Activated CD8-positive, alpha-beta T cell treated with anti-CD3 and anti-CD28 coated beads, Interleukin-2, amount 10 ng/mL, durations not matched to agents 7 days and 5 days (primary cell): ENCODE measurements at places on chromosomes 2 and 18.
A peak's percentile ranks its signal among the peaks of the same experiment; 100 is the strongest.

- DNase-seq: no peak
Measured at GRCh38 chr2:195596840-195597239, 60.2 kb upstream of the SLC39A10 start.

DNA sequence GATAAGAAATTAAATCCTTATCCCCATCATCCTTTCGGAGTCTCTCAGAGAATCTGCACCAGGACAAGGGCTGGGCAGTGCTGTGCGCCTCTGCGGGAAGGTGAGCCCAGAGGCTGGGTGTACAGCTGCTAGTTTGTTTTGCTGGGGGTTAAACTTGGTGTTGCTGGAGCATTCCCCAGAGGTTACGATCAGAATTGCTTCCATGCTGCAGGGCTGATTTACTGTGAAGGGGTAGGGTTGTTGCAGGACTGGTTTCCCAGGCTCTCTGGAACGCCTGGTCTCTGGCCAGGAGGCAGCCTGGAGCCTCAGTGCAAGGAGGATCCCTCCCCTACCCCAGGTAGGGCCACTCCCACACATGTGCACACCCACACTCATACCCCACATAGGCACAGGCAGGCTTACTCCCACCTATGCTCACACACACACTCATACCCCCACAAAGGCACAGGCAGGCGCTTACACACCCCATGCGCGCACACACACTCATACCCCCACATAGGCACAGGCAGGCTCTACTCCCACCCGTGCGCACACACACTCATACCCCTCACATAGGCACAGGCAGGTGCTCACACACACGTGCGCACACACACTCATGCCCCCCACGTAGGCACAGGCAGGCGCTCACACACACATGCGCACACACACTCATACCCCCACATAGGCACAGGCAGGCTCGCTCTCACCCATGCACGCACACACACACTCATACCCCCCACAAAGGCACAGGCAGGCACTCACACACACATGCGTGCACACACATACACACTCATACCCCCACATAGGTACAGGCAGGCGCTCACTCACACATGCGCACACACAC, 11.3 kb downstream of the CNNM4 start:
- DNase-seq: no peak

DNA sequence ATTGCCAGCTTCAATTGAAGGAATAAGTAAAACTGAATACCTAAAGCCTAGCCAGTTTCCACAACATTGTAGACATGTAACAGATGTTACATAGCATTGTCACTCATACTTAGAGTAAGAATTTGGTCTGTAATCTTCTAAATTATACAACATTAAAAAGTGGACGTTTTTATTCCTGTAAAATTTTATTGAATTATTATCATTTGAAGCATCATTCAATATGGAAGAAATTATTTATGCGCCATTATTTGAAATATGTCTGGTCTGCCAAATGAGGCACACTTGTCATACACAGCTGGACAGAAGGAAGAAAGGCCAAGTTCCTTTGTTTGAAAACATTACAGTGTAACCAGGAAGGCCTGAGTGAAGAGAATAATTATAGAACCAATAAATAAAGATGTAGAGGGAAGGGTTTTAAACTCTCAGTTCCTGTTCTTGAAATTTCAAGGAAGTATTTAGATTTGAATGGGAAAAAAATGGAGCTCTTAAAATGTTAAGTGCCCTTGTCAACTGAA, 575.5 kb downstream of the LRRTM4 start:
- no peak for DNase-seq

GRCh38 chr2:25620077-25620476, 53.3 kb downstream of the DTNB start:
- no peak for DNase-seq

- DNase-seq: peak; percentile 21
Measured at GRCh38 chr2:88451811-88452564, 505 bp downstream of the FOXI3 start.

DNA sequence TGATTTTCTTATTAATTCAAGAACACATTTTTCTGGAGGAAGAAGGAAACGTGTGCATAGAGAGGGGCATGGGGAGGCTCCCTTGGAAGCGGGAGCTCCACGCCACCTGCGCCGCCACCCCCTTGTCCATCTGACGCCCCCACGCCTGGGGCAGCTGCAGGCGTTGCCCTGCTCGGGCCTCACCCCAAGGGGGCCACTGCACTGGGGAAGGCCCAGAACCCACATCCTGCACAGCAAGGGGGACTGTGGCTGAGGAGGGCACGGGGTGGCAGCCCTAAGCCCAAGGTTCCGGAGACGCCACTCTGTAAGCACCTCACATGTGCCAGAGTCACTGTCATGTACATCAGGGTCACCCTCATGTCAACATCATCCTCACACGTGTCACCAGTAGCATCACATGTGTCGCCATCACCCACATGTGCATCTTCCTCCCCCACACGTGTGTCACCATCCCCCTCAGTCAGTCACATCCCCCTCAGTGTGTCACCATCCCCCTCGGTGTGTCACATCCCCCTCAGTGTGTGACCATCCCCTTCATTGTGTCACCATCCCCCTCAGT, 486.7 kb upstream of the SALL3 start:
- DNase-seq: peak; percentile 27

- no peak for DNase-seq
Measured at GRCh38 chr2:44005846-44006245, 10.1 kb upstream of the LRPPRC start.

DNA sequence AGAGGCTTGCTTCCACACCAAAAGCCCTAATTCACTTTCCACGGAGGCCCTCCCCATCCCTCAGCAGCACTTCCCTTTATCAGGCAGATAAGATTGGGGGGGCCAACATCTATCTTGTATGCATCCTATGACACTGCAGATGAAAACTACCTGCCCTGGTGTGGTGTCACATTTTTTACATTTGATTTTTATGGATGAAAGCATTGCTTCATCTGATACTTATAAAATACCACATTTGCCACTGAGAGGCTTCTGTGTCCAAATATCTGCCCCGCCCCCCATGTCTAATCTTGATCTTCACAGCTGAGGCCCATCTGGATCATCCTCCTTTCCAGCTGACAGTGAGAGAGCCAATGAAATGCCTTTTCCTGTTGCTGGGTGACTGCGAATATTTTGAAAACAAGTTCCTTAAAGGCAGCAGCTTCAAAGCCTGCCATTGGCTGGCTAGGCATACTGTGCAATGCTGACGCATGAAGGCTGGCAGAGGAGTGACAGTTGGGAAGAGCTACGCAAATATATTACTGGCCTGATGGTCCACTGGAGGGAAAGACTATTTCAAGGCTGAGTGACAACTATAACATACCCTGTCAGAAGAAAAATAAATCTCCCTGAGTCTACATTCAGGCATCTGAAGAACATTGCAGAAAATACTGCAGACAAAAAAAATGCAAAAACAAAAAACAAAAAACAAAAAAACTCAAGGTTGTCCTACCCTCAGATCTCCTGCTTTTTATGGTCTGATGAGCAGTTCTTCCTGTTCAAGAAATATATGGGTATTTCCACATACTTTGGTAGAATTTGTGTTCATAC, 318.7 kb downstream of the PDE11A start:
- DNase-seq: no peak

DNA sequence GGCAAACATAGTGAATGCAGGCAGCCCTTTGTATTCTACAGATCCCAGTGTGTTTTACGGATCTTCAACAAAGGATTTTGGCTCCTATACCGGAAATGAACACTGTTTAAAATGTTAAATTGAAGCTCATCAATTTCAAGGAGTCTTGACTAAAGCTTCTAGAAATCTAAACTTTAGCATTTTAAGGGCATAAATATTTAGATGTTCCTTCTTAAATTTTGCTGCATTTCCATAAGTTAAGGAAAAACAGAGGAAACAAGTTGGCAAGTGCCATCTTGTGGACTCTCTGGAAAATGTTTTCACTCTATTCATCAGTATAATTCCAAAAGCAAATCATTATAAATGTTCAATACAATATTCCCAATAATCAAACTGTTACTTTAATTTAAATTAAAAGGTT, 19.6 kb downstream of the CHN1 start:
- no peak for DNase-seq

GRCh38 chr18:34921811-34922385, 119.3 kb upstream of the MAPRE2 start:
- DNase-seq: no peak

DNA sequence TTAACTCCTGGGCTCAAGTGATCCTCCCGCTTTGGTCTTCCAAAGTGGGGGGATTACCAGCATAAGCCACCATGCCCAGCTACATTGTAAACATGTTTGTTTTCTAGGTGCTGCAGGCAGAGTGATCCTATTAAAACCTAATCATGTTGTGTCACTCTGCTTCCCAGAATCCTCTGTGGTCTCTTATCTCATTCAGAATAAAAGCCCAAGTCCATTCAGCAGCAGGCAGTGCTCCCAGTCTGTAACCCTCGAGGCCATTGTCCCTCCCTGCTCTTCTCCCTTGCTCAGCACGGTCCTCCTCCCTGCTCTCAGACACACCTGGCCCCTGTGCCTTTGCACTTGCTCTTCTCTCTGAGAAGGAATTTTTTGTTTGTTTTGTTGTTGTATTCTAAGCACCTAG, 11.1 kb upstream of the CABYR start:
- no peak for DNase-seq

GRCh38 chr2:70789304-70790135, 923 bp downstream of the FIGLA start:
- DNase-seq: peak; percentile 79

GRCh38 chr18:47990981-47991380, 60.5 kb upstream of the SMAD2 start:
- DNase-seq: no peak

DNA sequence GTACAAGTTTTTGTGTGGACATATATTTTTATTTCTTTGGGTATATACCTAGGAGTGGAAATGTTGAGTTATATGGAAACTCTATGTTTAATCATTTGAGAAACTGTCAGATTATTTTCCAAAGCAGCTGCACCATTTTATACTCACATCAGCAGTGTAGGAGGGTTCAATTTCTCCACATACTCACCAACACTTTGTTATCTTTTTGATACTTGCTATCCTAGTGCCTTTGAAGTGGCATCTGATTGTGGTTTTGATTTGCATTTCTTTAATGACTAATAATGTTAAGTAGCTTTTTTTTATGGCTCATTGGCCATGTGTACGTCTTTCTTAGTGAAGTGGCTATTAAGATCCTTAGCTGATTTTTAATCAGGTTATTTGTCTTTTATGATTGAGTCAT, 64.7 kb upstream of the SLC8A1 start:
- no peak for DNase-seq

GRCh38 chr2:199764273-199764800, 86.7 kb downstream of the FTCDNL1 start:
- DNase-seq: no peak

DNA sequence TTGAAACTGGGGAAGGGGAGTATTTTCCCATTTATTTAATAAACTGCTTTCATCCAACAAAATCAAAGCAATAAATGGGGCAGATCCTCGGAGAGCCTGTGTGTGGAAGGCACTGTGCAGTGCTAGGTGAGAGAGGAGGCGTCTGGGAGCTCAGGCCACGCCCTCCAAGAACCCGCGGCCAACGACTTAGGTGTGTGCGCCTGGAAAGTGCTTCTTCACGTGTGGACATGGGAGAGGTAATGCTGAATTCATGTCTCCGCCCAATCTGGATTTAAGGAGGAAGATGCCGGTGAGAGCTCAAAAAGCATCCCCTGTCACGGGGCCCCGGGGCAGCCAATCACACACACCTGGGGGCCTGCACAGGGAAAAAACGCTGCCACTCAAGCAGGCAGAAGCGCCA, 77.4 kb downstream of the HDAC4 start:
- DNase-seq: no peak

- DNase-seq: no peak
Measured at GRCh38 chr2:10814142-10814541, 1.6 kb upstream of the PDIA6 start.

- no peak for DNase-seq
Measured at GRCh38 chr2:226048611-226049010, 649.1 kb downstream of the NYAP2 start.

- DNase-seq: no peak
Measured at GRCh38 chr2:205086662-205087061, 541.4 kb downstream of the PARD3B start.
